ENCODE measurements at places on chromosomes 7 and 10.

DNA sequence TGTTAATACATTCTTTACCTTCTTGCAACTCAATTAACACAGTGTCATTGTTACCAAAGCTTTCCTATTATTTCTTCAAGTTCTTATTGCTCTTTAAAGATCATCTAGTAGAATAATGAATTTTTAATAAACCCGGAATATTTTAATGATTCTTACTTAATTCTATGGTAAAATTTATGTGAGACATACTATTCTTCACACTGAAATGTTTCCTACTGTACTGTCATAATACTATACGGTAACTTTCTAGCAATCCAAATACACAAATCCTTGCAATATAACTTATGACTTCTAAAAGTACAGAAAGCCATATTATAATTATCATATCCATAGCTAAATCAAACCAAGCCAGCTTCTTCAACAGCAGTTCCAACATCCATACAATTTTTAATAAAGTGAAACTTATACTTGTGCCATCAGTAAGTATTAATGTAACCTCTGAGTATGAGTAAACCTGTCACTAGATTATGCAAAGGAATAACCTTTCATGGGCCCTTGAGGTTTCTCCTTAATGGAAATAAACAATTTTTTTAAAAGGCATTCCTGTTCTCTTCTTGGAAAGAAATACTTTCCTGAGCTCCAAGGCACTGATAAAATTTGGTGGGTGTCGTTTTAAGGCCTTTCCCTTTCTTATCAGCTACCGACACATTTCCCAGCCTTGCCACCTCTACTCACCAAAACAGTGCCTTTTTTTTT, 87.4 kb downstream of the IMMP2L start:
- no peak for DNase-seq

DNA sequence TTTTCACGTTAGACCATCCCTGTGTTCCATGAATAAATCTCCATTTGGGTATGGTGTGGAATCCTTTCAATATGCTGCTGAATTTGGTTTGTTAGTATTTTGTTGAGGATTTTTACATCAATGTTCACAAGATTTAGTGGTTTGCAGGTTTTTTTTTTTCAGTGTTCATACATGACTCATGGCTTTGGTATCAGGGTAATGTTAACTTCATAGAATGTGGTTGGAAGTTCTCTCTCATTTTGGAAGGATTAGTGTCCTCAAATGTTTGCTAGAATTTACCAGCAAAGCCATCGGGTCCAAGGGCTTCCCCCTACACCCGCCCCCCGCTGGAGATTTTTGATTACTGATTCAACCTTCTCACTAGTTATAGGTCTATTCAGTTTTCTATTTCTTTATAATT, 398.0 kb downstream of the NXPH1 start:
- no peak for DNase-seq

DNA sequence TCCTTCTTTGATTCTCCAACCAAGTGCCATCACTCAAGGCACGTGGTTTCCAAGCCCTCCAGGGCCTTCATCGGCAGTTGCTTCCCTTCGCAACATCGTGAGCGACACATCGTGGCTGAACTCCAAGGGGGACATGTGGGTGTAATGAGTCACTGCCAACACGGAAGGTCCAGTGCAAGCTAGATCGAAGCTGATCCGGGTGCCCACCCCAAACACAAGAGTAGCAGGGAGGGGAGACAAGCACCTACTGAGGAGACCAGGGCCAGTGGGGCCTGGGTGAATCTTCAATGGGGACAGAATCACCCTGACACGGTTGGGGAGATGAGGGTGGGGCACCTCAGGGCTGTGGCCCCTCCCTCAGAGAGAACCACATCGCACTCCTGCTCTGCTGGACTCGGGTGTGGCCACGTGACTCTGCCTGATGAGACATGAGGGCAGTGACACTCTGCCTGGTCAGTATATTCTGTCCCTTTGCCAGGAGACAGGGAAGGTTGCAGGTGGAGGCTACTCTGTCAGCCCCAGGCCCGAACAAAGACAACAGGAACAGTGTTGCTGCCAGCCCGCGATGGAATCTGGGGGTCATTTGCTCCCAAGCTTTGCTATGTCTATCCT, 36.8 kb upstream of the HSPA12A start:
- DNase-seq = no peak

GRCh38 chr7:39005036-39005435, 27.3 kb downstream of the POU6F2 start:
- DNase-seq = no peak

- no peak for DNase-seq
Observed at GRCh38 chr7:157547102-157547501, 210.3 kb downstream of the DNAJB6 start.

DNA sequence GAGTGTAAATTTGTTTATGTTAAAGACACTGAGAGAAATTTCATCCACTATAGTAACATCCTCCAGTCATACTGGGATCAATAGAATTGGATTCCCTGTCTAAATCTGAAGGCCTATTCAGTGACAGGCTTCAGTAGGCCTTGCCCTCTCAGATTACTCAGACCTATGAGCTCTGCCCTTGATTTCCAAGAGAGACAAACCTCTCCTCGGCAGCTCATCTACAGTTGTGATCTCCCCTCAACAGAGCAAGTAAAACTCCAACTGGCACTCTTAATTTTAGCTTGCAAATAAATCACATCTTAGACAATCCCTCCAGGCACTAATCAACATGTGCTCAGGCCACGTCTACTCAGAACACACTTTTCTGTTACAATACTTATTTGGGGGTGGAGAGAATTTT, 1191.4 kb upstream of the PHF14 start:
- no peak for DNase-seq

DNA sequence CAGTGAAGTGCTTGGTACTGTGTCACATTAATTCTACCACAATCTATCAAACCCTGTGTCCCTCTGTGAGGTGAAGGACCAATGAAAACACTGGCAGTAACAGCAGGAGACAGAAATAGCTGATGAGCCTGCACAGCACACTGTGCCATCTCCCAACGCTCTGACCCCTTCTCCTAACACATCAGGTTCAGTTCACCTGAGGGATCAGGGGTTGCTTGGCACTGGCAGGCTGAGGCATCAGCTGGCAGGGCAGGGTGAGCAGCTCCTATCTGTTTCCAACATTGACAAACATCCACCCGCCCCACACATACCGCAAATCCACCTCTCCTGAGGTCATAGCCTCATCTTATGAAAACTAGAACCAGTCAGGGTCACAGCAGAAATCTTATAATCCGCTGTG, 120.9 kb downstream of the ICA1 start:
- DNase-seq = no peak

Data from stimulated activated CD4-positive, alpha-beta T cell treated with anti-CD3 and anti-CD28 coated beads, Interleukin-4, amount 100 ng/mL, for 4 hours (primary cell).